Stimulated activated CD4-positive, alpha-beta T cell treated with anti-CD3 and anti-CD28 coated beads, Interleukin-1b, Interleukin-23, amount 100 ng/mL, for 1 hour (primary cell): ENCODE measurements at places on chromosomes 11 and 22.

DNA sequence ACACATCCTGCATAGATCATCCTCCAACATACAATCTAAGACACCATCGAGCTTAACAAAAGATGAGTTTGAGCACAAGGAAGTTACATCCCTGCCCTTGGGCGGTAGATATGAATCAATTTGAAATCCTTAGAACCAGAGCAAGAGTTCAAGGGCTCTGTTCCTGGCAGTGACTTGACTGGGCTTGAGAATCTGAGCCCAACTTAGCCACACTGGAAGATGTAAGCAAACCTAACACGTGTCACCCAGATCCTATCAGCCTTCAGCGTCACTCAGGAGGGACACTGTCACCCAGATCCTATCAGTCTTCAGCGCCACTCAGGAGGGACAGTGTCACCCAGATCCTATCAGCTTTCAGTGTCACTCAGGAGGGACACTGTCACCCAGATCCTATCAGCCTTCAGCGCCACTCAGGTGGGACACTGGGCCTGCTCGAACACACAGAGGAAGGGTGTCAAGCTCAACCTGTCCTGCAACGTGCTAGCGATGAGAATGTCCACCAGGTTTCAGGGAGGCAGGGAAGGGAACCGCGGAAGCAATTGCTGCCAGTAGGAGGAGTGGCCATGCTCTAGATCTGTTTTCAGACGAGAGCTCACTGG lies 32.8 kb upstream of the CTSD start:
- no peak for DNase-seq

DNA sequence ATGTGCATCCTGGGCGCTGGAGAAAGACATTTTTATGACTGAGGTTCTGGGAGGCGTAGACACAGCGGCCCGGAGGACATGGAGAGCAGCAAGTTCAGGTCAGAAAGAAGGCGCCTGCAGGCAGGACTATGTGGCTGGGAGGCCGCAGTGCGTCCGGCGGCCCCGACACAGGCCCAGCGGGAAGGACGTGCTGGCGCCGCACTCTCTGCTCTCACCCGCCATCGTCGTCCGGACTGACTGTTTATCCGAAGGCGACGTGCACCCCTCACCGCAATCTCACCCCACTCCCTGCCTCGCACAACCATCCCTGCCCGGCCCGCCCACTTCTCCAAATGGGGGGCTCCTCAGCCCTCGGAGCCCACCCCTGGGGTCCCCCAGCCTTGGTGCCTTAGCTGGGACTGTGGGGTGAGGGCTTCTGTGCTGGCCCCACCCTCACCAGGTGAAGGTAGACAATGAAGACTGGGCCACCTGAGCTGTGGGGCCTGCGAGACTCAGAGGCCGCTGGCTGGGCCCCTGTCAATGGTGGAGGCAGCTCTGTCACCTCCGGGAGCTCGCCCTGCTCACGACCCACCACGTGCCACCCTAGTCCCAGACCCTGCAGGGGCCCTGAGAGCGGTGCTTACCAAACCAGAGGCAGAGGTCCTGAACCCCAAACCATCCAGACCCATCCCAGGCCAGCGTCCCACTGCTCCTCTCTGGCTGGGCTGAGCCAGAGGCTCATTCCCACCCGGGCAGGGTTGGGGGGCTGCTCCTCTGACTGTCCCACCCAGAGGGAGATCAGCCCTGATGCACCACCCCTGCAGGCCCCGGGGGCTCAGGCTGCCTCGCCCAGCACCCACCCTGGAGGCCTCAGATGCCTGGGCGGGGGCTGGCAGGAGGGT lies 16.2 kb upstream of the MUC5B start:
- no peak for DNase-seq

DNA sequence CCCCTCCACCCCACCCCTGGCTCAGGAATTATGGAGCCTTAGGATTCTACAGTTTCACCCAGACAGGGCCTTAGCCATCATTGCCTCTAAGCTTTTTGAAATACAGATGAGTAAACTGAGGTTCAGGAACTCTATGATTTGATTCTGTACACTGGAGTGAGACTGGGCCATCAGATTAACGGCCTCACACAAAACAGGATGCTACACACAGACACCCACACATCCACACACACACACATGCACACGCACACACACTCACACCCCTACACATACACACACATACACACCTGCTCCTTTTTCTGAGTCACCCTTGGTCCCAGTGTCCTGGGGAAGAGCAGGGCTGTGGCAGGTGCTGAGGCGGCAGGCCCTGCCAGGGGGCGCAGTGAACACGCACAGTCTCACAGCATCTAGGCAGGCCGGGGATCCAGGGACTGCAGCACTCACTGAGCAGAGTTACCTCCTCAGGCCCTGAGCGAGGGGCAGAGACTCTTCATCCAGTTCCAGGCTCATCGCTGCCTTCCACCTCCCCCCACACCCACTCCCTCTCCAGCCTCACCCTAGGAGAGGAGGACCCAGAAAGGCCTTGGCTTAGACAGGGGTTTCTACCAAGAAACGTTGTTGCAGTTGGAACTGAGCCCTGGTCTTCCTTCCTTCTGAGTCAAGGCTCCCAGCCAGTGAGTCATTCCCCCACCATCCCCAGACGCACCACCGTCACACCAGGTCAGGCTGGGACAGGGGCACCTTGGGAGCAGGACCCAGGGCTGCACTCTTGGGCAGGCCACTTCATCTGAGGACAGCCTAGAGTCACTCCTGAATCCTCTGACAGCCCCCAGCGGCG lies 89.8 kb upstream of the PARVA start:
- DNase-seq = no peak

DNA sequence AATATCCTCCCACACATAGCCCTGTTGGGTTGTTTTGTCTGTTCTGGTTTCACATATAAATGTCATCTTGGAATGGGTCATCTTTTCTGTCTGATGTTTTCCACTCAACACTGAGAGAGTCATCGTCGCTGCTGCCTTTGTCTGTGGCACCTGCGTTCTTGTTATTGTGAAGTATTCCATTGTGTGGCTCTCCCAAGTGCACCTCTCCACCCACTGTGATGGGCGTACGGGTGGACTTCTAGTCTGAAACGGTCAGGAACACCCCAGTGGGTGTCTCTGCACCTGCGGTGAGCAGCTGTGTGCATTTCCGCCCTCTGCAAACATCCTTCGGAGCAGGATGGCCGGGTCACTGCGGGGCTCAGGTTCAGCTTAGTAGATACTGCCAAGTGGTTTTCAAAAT lies 34.5 kb upstream of the RTL6 start:
- DNase-seq = no peak

DNA sequence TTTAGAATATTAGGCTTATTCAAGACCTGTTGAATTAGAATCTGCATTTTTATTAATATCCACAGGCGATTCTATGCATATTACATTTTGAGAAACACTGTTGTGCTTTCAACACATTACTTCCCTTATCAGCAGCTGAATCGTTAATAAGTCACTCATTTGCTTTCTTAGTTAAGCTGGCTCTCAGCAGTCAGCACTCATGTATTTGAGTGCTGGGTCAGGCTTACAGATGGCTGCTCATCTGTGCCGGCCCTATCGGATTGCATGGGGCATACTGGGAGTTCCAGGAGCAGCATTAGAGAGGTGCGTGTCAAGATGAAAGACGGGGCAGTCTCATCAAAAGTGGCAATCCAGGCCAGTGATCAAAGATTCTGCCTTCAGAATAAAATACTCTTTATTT lies 10.8 kb upstream of the OR51L1 start:
- no peak for DNase-seq

- no peak for DNase-seq
Observed at GRCh38 chr11:127110542-127110941, 110.0 kb upstream of the KIRREL3 start.

DNA sequence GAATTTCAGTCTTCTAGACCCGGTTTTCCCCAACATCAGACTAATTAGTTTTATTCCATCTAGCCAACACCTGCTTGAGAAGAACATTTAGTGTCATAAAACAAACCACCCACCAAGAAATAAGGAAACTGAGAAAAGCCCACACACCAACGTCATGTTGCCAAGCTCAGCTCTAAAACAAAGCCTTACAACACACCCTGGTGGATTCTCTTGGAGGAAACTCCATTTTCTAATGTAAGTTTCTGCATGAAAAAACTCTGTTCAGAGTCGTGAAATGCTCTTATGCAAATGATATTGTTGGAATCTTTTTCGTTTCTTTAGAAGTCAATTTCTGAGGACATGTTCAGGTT lies 105.0 kb upstream of the RAG2 start:
- DNase-seq = no peak

GRCh38 chr11:65556470-65557279 lies 1.5 kb downstream of the LTBP3 start:
- DNase-seq = no peak

GRCh38 chr11:76184551-76184993 lies 21.7 kb downstream of the WNT11 start:
- DNase-seq = no peak

DNA sequence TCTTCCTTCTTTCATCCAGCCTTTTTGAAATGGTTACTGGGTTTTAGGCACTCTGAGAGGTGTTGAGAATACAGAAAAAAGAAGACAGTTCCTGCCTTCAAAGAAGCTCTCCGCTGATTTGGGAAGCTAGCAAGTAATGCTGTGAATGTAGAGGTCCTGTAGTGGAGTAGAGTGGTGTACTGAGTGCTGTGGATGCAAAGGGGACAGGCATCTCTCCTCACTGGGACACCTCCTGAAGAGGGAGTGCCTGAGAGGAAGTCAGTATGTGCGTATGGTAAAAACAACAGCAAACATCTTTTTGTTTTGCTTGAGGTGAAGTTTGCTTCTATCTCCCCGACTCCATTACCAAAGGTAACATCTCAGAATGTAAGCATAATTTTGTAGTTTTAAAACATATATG lies 77.5 kb downstream of the EXT2 start:
- DNase-seq = no peak

GRCh38 chr22:35092406-35092805 lies 26.4 kb downstream of the ISX start:
- DNase-seq = no peak

DNA sequence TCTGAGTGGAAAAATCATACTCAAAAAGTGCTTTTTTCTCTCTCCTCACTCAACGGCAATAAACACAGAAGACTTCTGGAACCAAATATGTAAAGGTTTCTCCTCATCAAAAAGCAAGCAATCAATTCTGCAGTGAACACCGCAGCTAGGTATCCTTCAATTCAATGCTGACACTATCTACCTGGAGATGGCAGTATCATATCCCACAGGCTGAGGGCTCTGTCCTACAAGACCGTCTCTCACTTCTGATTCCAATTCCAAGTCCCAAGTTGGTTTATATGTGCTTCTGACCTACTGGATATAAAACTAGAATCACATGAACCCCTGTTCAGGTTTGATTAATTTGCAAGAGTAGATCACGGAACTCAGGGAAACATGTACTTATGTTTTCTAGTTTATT lies 59.7 kb upstream of the LUZP2 start:
- DNase-seq = no peak

GRCh38 chr11:72681226-72682153 lies 7.3 kb upstream of the PDE2A start:
- DNase-seq = no peak

GRCh38 chr11:60933416-60934123 lies 9.3 kb downstream of the TMEM132A start:
- DNase-seq = no peak

DNA sequence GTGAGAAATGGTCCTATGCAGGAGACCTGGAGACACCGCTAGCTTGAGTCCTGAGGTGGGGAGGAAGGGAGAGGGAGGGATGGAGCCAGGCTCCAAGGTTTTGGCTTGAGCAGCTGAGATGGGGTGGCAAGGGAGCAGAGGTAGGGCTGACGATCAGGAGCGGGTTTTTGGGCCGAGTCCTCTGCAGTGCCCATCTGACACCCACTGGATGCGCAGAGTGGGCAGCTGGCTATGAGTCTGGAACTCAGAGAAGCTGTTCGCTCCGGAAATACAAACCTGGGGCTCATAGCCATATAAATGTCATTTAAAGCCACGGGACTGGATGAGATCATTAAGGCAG lies 453 bp upstream of the MAFF start:
- DNase-seq = no peak

GRCh38 chr22:28873183-28873963 lies 10.0 kb upstream of the ZNRF3 start:
- DNase-seq = no peak
